Activated CD4-positive, CD25-positive, alpha-beta regulatory T cell treated with anti-CD3 and anti-CD28 coated beads, Interleukin-2, amount 50 U/mL, for 24 hours (primary cell): ENCODE measurements at places on chromosomes 1 and 21.

DNA sequence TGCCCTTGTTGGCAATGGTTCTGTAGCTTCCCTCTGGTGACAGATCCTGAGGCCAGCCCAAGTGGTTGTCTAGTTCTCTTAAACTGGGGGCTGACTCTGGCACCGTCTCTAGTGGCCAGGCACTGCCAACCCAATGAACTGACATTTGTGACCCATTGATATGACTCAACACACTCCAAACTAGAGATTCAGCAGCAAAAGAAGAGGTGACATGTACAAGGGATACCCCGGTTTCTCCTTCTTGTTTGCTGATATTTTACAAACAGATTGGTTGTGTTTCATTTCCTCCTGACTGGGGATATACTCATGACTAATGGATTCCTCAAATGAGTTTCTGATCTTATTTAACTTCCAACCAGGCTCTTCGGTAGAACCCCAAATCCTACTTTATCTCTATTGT is 65.9 kb upstream of the DNAJC6 start:
- no peak for ATAC-seq

- no peak for ATAC-seq
Observed at GRCh38 chr1:209080170-209080781, 503.2 kb upstream of the CAMK1G start.

GRCh38 chr1:18234790-18235242 is 127.2 kb downstream of the IGSF21 start:
- ATAC-seq, result no peak

- no peak for ATAC-seq
Observed at GRCh38 chr1:159960721-159961381, 6.8 kb upstream of the SLAMF9 start.

DNA sequence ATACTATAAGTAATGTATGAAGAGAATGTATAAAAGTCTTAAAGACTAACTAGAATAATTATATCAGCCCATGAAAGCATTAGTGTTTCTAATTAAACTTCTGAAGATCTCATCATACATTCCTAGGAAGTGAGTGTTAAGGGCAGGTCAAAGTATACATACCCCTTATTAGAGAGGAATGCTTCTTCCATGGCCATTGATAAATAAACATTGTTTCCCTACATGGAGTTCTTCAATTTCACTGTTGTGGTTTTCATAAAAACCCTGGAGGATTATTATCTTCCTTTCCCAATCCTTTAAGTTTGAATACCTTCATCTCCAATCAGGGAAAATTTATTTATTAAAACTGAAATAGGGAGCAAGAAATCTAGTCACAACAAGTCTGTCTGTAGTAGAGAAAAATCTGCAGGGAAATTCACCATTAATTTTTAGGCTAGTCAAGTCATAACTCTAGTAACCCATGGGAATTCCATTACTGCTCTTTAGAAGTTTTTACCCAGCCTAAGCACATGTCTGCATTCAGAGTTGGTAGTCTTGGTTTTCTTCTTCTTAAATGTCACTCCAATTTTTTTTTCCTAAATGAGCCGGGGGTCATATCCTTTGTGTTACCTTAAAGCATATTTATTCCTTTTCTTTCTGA is 147.0 kb downstream of the TNFSF18 start:
- no peak for ATAC-seq

DNA sequence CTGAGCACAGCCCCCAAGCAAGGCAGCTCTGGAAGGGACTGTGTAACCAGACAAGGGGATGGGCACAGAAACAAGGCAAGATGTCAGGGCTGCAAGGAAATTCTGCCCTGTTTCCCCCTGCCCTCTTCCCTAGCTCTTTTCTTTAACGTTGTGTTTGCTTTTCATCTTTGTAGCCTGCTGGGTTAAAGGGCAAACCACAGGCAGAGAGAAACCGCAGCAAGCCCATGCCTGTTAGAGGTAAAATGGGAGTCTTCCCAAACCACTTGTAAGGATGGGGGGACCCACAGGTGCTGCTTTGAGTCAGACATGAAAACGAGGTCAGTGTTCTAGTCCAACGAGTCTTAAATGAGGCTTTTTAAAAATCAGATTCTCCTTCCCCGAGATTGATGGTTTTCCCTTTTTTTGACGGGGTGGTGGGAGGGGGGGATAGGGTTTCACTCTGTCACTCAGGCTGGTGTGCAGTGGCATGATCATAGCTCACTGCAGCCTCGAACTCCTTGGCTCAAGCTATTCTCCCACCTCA is 13.3 kb downstream of the TGFBR3 start:
- ATAC-seq, result no peak

DNA sequence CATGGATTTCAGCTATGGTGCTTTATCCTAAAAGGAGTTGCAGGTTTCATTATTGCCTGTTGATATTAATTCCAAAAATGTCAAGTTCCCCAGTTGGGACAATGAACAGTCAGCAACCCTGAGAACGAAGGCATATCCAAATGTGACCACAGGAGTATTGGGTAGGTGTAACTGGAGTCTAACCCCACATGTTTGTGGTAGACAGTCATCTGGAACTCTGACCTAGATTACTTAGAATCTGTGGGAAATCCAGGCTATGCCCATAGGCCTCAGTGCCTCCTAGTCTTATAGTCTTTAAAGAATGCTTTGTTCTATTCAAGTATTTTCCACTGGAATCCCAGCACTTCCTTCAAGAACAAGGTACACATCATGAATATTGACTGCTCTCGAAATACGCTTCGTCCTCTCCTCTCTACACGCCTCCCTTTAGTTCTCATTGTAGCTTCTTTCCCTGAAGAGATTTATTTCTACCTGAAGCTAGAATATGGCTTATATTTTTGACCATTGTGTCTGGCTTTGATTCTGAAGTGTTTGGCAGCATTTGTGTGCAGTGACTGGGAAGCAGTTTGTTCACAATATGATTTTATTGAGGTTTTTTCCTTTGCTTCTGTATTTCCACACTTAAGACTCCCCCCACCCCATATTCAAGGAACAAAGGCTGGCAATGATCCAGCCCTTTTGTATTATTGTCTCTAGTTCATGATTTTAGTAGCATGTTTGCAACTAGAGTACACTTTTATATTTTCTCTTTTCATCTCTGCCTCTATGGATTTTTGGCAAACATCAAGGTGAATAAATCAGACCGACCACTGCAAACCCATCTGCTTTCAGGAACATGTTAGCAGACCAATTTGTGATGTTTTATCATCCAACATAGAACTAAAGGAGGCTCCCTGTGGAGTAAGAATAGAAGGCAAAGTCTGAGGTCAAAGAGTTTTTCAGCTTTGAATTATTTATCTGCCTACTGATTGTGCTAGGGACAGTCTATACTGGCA is 178.6 kb downstream of the GPR52 start:
- ATAC-seq, result no peak

DNA sequence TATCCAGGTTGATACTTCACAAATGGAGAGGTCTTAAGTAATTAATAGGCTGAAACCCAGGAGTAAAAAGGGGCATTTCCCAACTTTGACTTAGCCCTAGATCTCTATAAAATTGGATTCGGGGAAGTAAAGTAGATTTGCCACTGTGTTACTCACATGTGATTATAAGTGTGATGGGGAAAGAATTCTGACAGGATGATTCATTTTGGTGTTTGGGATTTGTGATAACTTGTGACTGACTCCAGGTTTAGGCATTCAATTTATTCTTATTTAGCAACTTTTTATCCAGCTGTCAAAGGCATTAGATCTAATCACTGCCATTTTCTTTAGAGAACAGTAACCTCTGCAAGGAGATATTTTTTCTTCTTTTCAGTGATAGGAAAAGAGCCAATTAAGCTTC is 175.5 kb downstream of the ASTN1 start:
- ATAC-seq, result no peak

GRCh38 chr1:226572325-226572726 is 23.8 kb downstream of the STUM start:
- ATAC-seq, result no peak

DNA sequence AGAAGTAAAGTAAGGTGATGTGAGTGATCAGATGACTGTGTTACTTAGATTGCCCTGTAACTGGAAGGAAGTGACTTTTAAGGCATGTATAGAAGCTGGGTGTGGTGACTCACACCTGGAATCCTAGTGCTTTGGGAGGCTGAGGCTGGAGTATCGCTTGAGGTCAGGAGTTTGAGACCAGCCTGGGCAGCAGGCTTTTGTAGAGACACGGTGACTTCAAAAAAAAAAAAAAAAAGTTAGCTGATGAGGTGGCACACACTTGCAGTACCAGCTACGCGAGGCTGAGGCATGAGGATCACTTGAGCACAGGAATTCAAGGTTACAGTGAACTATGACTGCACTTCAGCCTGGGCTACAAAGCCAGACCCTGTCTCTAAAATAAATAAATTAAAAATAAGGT is 2.3 kb upstream of the USP16 start:
- no peak for ATAC-seq

GRCh38 chr1:151934048-151934493 is 24.8 kb upstream of the THEM4 start:
- peak; percentile 84 for ATAC-seq

- no peak for ATAC-seq
Observed at GRCh38 chr1:203168991-203169390, 6.6 kb downstream of the MYBPH start.

GRCh38 chr1:39305555-39305954 is 101.1 kb downstream of the MACF1 start:
- no peak for ATAC-seq

GRCh38 chr1:63883494-63884235 is 109.8 kb downstream of the ROR1 start:
- ATAC-seq, result no peak

- no peak for ATAC-seq
Observed at GRCh38 chr1:203558064-203558760, 64.3 kb downstream of the OPTC start.

GRCh38 chr1:2291577-2291976 is 63.5 kb downstream of the SKI start:
- no peak for ATAC-seq

- ATAC-seq, result no peak
Observed at GRCh38 chr1:59220356-59220755, 76.5 kb upstream of the FGGY start.

DNA sequence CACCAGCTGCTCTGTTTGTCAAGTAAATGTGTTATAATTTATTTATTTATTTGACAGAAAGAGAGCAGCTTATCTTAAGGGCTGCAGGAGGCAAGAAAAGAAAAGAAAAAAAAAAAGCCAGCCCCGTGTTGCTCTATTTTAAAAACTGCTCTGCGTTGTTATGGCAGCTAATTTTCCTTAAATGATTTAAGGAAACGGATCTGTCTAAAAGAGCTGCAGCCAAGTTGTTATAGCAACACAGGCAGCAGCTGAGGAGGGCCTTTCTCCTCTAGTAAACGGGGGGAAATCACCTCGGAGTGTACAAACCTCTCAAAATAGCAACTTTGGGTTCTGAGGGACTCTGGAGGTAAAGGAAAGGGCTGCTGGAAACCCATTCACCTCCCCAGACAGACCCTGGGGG is 149.2 kb downstream of the BEND5 start:
- no peak for ATAC-seq

- no peak for ATAC-seq
Observed at GRCh38 chr1:89466307-89466930, 58.2 kb upstream of the LRRC8B start.

DNA sequence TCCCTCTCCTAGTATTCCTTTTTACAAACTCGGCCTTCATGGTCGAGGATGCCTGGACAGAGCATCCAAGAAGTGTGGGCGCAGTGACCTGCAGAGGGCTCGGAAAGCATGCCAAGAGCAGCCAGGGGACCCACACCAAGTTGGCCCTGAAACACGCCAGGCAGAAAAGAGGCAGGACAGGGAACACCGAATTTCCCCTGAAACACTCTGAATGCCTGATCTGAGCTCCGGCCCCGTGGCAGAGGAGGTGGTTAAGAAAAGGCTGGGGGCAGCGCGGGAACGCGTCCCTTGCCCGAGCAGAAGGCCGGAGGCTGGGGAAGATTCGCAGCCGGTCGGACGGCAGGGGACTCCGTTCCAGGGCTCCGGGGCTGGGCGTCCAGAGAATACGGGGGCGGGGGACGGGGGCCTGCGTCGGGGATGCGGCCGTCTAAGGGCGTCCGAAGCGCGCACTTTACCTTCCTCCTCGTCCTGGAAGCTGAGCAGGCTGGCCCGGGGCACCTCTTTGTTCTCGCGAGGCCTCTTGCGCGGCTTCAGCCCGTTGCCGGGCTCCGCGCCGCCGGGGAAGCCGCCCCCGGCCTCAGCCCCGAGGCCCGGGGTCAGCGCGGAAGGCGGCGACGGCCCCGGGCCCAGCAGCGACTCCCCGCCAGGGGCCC is 558 bp downstream of the PAXBP1 start:
- ATAC-seq, result peak; percentile 27

- no peak for ATAC-seq
Observed at GRCh38 chr1:161681879-161682278, 18.9 kb downstream of the FCGR2B start.

DNA sequence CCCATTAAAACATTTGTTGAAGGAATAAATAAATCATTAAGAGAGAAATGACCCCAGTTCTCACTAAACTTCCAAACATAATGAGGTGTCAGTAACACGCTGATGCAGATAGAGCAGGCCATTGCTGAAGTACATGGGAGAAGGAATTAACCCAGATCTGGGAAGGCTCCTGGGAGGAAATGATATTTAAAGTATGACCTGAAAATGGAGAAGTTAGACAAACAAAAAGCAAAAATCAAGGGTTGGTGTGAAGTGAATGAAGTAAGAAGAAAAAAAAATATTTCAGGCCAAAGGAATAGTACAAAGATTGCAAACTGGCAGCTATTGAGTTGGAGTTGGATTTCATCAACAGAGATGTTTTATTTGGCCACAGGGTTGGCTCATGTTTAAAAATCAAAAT is 71.4 kb downstream of the RGS2 start:
- ATAC-seq, result no peak

GRCh38 chr1:85109475-85109874 is 61.2 kb upstream of the MCOLN3 start:
- ATAC-seq, result peak; percentile 64

DNA sequence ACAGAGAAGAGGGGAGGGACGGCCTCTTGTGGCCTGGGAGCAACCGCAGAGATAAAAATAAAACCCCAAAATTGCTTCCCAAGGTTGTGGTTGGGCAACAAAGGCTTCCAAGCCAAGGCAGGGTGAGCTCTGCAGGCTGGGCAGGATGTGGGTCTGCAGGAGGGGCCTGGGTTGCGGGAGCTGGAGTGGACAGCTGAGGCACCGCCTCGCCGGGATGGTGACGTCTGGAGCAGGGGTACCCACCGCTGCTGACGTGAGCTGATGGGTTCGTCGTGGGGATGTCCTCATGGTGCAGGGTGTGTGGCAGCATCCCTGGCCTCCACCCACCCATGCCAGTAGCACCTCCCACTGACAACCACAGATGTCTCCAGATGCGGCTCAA is 3.7 kb downstream of the AURKAIP1 start:
- ATAC-seq, result no peak

GRCh38 chr1:227424159-227424680 is 105.9 kb upstream of the CDC42BPA start:
- ATAC-seq, result no peak

GRCh38 chr1:215958841-215959240 is 391.7 kb downstream of the KCTD3 start:
- no peak for ATAC-seq

GRCh38 chr1:41536361-41536802 is 51.9 kb upstream of the EDN2 start:
- no peak for ATAC-seq
